ENCODE measurements at places on chromosomes 4 and X.

GRCh38 chrX:37763400-37763799, 16.5 kb upstream of the CYBB start:
- no peak for DNase-seq

GRCh38 chrX:8413279-8413678, 51.4 kb upstream of the VCX3B start:
- DNase-seq: no peak

GRCh38 chrX:153966283-153966688, 5.3 kb downstream of the HCFC1 start:
- peak; percentile 48 for DNase-seq

- no peak for DNase-seq
These were observed 221.2 kb upstream of the STK26 start for GRCh38 chrX:131801911-131802310.

DNA sequence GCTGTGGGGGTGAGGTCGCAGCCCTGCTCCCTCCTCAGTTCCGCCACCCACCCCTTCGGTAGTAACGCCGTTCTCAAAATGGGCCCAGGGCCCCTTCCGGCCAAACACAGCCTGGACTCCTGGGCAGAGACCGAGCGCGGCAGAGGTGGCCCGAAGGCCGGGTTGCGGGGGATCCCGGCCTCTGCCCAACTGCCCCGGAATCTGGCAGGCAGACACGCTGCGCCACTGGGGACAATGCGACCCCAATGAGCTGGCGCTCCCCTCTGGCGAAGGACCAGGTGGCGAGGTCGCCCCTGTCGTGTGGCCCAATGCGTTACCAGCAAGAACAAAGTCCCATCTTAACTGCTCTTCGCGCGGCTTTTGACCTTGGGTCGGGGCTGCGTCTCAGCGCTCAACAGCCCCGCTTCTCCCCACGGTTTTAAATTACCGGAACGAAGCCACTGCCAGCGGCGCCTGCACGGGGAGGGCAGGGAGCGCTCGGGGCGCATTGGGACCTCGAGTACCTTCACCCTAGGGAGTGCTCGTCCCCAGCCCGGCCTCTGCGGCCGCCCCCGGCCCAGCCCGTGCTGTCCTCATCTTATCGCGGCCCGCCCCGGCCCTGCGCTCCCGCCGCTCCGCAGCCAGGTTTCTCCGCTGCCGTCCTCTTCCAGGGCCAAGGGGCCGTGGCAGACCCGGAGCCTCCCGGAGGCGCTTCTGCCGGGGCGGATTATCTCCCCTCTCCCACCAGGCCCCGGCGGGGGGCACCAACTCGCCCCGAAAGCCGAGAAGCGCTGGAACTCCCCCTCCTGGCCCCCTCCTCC, 22.2 kb upstream of the HMX1 start:
- no peak for DNase-seq

GRCh38 chrX:82934980-82935379, 573.1 kb upstream of the POU3F4 start:
- DNase-seq: no peak

- DNase-seq: no peak
These were observed 61.1 kb upstream of the ARSJ start for GRCh38 chr4:114040319-114041116.

Data from upper lobe of left lung (tissue), 6 donors.